ENCODE measurements at places on chromosomes 12 and 14.

GRCh38 chr14:96001866-96002497 is 37.2 kb upstream of the C14orf132 start:
- no peak for DNase-seq

DNA sequence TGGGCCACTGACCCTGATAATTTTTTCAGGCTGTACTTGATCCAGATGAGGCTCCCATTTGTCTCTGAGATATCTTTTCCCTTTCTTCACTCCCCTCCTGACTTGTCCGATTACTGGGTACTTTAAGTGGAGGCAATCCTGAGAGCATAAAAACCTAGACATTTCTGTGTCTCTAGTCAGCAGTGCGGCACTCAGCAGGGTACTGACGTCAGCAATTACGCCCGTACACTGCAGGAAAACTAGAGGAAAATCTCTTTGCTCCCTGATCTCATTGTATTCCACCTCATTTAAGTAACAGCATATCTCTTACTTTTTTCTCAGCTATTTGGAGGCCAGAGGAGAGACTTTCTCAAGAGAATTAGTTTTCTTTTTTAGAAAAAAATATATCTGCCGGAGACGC is 315.5 kb upstream of the OR4E1 start:
- no peak for DNase-seq

GRCh38 chr12:122955156-122955555 is 11.1 kb downstream of the ABCB9 start:
- DNase-seq: no peak

DNA sequence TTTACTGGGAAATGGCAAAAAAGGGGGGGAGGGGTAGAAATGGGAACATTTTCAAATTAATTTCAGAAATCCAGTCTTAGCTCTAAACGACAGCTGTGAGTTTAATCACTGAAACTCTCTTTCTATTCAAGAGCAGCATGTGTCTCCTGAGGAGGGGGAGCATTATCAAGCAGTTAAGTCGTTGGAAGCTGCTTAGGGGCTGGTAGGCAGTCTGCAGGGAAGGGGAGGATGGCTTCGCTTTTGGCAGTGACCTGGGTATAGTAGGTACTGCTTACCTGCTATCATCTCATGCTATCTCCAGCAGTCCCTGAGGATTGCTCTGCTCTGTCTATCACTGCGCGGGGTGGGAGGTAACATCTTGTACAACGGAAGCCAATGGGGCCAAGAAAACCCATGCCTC is 567.4 kb downstream of the NRXN3 start:
- DNase-seq: no peak

DNA sequence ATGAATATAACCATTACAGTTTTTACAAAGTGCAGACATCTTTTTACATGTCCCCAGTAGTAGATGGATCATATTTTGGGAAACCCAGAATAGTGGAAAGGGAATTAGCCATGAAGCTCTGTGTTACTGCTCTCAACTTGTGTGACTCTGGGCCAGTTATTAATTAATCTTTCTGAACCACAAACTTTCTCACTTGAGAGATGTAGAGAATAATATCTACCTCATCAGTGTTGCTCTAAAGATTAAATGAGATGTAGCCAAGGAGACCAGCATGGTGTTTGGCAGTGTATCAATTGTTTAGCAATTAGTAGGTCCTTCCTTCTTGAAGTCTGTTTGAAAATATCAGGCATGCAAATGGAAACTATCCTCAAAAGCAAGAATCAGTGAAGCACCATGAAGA is 169.2 kb downstream of the TMTC2 start:
- DNase-seq: no peak

DNA sequence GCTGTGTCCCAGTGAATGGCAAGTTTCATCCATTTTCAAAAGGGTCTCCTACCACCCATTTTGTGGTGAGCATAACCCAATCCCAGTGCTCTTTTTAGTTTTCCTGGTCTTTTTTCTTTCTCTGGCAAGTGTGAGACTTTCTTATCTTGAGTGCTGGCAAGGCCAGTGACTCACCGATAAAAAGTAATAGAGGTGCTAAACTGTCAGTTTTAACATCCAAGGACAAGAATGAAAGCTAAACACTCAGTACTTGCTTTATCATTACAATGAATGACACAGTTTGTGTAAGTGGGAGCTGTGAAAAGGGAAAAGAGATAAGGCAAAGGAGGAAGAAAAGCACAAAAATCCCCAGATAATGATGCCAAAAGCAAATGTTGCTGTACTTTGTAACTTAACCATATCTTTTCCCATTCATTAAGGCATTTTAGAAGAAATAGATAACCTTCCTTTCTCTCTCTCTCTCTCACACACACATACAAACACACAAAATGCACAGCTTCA is 4.9 kb upstream of the LRIG3 start:
- DNase-seq: no peak

DNA sequence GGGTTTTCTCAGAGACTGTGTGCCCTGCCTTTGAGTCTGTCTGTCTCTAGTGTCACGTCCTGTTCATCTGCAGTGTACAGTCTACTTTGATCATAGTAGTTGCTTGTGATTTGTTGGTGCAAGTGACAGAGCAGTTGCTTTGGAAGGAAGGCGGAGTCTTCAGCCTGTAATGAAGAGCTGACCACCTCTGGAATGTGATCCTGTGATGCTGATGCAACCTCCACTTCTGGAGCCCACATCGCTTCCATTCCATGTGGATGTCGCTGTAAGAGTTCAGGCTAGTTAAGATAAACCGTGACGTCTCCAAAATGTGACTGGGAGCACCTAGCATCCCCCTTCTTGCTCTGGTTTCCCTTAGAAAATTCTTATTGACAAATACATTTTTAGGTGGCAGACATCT is 51.8 kb downstream of the PELI2 start:
- no peak for DNase-seq

- DNase-seq: no peak
These were observed 179.9 kb upstream of the EEA1 start for GRCh38 chr12:93108985-93109384.

GRCh38 chr12:50990147-50990727 is 35.9 kb downstream of the SLC11A2 start:
- DNase-seq: no peak

- DNase-seq: no peak
These were observed 10.0 kb downstream of the LHX5 start for GRCh38 chr12:113461666-113462065.

GRCh38 chr12:23938422-23938821 is 11.0 kb downstream of the SOX5 start:
- DNase-seq: no peak

GRCh38 chr12:129409281-129409680 is 494.5 kb downstream of the TMEM132D start:
- no peak for DNase-seq

DNA sequence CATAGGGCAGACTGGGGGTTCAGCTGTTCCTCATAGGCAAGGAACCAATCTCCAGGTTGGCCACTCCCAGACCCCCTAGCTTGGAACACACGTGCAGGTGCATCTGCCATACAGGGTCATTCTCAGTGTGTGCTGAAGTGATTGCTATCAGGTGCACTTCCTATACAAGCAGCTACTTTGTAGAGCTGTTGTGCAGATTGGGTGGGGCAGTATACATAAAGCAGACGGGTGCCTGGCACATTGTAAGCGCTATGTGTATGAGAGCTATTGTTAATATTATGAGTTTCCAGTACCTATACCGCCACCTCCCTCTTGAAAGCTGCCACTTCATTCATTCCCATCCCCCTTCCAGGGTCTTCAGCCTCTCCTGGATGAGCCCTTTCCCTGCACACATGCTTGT is 17.3 kb downstream of the IRF2BPL start:
- no peak for DNase-seq

GRCh38 chr12:19450362-19450761 is 11.1 kb downstream of the AEBP2 start:
- no peak for DNase-seq

GRCh38 chr14:50667996-50668825 is at the start of gene SAV1:
SAV1 (minus strand) TSS chr14:50668306; CDS start chr14:50667967, 339 bp downstream.
- peak; percentile 24 for DNase-seq

GRCh38 chr12:28869197-28869596 is 279.9 kb upstream of the FAR2 start:
- no peak for DNase-seq

GRCh38 chr12:76560086-76560491 is 518 bp upstream of the OSBPL8 start:
- no peak for DNase-seq

DNA sequence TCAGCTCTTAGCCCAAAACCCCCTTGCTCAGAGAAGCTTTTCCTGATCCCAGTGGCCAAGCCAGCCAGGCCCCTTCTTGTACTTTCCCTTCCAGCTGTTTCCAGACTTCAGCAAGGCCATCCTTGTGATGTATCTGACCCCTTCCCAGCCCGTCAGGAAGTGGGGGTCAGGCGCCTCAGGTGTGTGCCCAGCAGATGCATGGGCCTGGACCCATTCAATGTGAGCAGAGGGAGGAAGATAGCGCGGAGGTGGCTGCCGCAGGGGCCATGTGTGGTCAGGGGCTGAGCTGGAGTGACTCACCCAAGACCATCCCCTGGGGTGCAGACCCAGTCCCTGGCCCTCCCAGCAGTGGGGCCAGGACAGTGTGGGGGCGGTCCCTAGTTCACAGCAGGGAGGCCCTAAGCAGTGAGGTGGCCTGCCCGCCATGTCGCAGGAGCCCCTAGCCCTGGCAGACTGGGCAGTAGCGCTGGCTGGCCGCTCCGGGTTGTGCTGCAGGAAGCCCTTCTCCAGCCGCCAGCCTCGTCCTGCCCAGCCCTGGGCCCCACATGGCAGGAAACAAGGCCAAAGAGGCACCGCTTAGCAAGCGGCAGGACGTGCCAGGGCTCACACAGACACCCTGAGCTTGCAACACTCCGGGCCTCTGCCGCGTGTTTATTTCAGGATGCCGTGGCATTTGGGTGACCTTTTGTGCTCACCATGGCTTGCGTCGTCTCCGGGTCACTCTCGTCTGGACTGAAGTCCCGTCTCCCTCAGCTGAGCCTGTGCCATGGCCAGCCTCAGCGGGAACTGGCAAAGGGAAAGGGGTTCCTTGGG is 12.0 kb downstream of the ADSS1 start:
- no peak for DNase-seq

GRCh38 chr12:92860521-92860920 is 68.6 kb downstream of the EEA1 start:
- DNase-seq: no peak

- DNase-seq: no peak
These were observed 453.9 kb downstream of the AACS start for GRCh38 chr12:125519026-125519651.

DNA sequence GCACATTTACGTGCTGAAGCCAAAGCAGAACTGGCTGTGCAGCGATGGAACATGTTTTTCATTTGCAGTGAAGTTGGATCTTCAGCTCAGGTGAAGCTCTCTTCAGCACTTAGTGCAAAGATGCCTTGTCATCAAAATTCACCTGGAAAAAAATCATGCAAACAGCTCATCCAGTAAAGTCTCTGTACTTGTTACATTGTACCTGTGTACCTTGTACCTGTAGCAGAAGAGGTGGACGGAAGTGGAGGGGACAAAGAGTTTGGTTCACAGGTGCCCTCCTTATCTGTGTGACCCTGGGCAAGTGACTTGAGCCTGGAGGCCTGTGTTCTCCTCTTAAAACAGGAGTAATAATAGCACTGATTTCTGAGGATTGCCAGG is 54.0 kb downstream of the ADGRD1 start:
- DNase-seq: no peak

- DNase-seq: no peak
These were observed 987.8 kb upstream of the USP15 start for GRCh38 chr12:61272441-61272840.

DNA sequence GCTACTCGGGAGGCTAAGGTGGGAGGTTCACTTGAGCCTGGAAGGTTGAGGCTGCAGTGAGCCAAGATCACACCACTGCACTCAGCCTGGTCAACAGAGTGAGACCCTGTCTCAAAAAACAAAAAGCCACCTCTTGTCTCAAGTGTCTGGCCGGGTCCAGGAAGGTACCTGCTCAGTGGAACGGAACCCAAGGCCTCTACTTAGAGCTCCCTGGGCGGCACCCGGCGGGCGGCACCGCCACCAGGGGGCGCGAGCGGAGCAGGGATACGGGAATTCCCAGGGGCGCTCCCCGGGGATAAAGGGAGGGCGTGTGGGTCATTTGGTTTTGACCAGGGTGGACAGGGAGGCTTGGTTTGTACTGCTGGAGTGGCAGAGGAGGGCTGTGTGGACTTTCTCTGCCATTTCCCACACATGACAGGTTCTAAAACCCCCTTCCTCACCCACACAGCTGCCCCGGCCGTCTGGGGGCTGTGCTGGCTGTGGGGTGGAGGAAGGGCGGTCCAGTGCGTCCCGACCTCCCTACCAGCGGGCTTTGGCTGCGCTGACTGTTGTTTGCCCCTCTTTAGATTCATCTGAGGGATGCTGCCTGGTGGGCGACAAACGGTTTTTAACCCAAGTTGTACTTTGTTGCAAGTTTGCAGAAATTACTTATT is 91.4 kb downstream of the SETD3 start:
- DNase-seq: peak; percentile 40

- no peak for DNase-seq
These were observed 25.7 kb downstream of the KCTD10 start for GRCh38 chr12:109451400-109451799.

- no peak for DNase-seq
These were observed 121.3 kb downstream of the SAMD4A start for GRCh38 chr14:54688229-54688628.

GRCh38 chr14:52442602-52443001 is 109.7 kb downstream of the TXNDC16 start:
- DNase-seq: no peak

DNA sequence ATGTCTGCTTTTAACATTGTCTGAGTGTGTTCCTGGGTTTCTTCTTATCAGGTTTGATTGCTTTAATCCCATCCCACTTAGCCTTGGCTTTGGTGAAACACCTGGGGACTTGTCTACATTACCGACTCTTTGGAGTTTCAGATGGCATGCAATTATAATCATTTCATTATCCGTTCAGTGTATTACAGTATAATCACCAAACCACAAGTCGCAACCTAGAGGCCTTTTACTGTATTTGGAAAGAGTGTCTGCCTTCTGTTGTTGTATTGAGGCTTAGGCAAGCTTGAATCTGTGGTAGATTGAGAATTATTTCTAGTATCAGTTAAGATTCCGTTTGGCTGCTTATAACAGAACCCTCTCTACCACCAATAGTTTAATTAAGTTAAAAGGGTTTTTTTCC is 103.9 kb downstream of the TGFB3 start:
- DNase-seq: no peak

DNA sequence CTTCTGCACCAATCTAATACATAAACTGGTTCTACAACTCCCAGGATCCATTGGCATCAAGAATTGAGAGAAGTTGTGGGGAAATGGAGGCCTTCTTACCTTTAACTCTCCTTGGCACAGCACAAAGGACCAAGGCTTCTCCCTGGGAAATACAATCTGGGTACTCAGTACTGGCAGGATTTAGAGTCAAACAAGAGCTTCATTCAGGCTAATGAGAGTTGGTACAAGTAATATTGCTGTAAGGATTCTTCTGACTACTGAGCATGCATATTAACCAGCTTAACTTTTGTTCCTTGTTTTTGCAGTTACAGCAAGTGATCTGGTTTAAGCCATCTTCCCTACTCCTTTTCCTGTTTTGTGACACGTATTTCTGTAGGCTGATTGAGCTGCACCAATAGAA is 76.2 kb upstream of the FERMT2 start:
- no peak for DNase-seq

- DNase-seq: no peak
These were observed 377.3 kb upstream of the E2F7 start for GRCh38 chr12:77442633-77443032.
